Left lung (tissue), 14 donors: ENCODE measurements at places on chromosomes 5 and 9. TPM values are rescaled to one million over a fixed set of nuclear protein-coding genes. Genes with fewer than 3 reads are reported as not detected.

DNA sequence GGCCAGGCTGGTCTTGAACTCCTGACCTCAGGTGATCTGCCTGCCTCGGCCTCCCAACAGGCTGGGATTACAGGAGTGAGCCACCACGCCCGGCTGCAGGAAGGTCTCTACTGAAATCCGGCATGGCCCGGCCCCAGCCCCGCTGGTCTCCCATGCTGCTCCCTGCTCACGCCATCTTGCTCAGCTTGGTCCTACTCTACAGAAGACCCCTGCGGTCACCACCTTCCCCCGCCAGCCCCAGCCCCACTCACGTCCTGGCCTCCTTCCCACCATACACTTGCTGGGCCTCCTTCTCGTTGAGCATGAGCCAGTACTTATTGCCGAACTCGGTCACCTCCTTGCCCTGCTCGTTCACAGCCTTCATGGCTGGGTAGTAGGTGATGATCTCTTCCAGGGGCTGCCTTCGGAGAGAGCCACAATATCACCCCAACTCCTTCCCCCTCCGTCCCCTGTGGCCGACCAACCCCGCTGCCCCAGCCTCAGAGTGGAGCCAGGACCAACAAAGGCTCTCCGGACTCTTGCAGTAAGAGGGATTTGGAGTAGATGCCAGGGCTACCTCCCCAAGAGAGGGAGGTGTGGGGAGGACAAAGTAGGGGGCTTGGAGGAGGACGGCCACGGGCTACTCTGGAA, 4.0 kb downstream of the PTGES2 start:
- no peaks in the 10 kb centered on the region for H3K27me3 ChIP-seq
- H3K36me3 ChIP-seq = peaks cover 49% of the 10 kb centered on the region
- H3K27ac ChIP-seq = no peak overlapping the region
- no peak overlapping the region for H3K4me3 ChIP-seq
- peaks cover 28% of the 10 kb centered on the region for H3K4me1 ChIP-seq

GRCh38 chr9:2676466-2676865, 40.8 kb upstream of the KCNV2 start:
- no peak overlapping the region for H3K27ac ChIP-seq
- no peaks in the 10 kb centered on the region for H3K36me3 ChIP-seq
- no peaks in the 10 kb centered on the region for H3K27me3 ChIP-seq
- no peaks in the 10 kb centered on the region for H3K4me1 ChIP-seq
- H3K4me3 ChIP-seq = no peak overlapping the region
- no peak for DNase-seq

DNA sequence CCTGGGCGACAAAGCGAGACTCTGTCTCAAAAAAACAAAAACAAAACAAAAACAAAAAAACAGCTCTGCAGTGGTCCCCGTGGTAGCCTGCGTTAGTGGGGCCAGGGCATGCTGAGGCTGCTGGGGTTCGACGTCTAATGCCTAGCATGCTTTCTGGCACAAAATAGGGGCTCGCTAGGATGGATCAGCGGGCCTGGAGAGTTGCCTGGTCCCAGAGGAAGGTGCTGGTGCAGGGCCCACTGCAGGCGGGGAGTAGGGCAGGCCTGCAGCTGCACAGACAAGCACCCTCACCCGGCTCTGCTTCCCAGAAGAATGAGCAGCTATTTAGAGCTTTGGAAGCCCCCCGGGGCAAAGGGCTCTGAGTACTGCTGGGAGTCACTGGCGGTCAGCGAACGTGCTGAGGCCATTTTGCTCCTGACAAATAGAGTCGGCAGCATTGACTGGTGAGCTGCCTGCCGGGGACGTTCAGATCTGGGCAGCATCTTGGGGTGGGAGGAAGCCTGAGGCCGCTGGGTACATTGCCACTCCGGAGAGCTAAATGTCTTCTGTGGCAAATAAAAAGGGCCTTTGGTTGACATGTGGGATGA, 126.7 kb downstream of the OLFM1 start:
- no peaks in the 10 kb centered on the region for H3K36me3 ChIP-seq
- H3K27me3 ChIP-seq = peaks cover 49% of the 10 kb centered on the region
- H3K4me1 ChIP-seq = peaks cover 6% of the 10 kb centered on the region
- DNase-seq = peak; percentile 14

The ADRB2 gene
- total RNA-seq = 14.2 TPM

DNA sequence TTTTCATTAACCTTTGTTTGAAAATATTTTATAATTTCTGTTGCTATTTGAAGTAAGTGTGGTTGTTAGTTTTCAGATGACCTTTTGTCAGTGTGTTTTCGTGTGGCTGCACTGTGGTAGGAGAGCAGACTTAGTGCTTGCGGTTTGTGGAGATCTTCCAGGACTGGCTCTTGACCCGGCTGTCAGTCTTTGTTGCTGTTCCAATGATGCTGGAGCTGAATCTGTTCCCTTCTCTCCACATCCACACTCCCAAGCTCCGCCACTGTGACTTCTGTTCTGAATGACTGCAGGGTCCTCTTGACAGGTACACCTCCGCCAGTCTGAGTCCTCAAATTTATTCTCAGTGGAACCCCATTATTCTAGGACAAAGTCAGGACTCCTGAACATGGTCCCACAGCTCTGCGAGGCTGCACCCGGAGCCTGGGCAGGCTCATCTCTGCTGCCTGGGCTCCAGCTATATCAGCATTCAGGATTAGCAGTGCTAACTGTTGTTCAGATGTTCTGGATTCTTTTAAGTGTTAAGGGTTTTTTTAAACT, 126.0 kb downstream of the WNK2 start:
- H3K4me3 ChIP-seq = no peak overlapping the region
- DNase-seq = no peak
- no peak overlapping the region for H3K27ac ChIP-seq
- no peaks in the 10 kb centered on the region for H3K4me1 ChIP-seq
- no peaks in the 10 kb centered on the region for H3K27me3 ChIP-seq
- no peaks in the 10 kb centered on the region for H3K36me3 ChIP-seq

The ADRA1B gene
- total RNA-seq = 2.5 TPM

The TMEM232 gene
- total RNA-seq = 2.4 TPM

DNA sequence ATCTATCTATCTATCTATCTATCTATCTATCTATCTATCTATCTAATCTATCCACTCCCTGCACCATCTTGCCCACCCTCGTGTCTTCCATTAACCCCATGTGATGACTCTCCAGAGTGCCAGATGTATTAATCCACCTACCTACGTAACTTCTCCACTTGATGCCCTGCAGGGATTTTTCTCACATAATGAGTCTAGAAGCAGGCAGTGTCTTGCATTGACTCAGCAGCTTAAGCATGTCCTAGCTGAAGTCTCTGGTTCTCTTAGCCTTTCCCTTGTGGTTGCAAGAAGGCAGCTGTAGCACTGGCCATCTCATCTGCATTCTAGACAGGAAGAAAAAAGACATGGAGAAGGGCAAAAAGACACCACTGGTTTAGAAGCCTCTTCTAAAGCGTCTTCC, 96.7 kb upstream of the ALDH1B1 start:
- no peak overlapping the region for H3K27ac ChIP-seq
- H3K4me1 ChIP-seq = no peaks in the 10 kb centered on the region
- no peaks in the 10 kb centered on the region for H3K36me3 ChIP-seq
- H3K4me3 ChIP-seq = no peak overlapping the region
- no peaks in the 10 kb centered on the region for H3K27me3 ChIP-seq

DNA sequence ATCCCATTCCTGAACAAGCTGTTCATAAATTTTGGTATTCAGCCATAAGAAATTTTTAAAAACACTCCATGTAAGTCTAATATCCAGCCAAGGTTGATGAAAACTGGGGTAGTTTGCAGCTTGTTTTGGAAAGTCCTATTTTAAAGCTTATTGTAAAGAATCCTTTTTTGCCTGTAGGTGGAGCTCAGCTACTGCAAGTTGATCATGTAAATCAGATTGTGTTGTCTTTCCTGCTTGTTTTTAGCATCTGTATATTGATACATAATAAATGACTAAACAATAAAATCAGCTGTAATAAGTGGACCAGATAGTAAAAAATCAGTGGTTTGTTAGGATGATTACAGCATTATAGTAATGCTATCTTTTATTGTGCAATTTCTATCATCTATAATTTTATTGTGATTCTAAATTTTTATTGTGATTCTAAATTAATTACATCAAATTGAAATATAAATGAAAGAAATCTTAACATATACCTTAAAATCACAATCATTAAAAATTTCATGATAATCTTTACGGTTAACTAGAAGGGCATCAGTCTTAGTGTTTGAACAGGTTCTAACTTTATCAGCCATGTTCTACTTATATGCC, 42.4 kb downstream of the CWC27 start:
- no peaks in the 10 kb centered on the region for H3K36me3 ChIP-seq
- H3K4me1 ChIP-seq = no peaks in the 10 kb centered on the region
- no peak for DNase-seq
- H3K27me3 ChIP-seq = no peaks in the 10 kb centered on the region

The ANXA2R gene
- total RNA-seq = 2.9 TPM

The PCDHGA6 gene
- 2.9 TPM for total RNA-seq

GRCh38 chr9:88889386-88889785, 101.9 kb upstream of the S1PR3 start:
- H3K27me3 ChIP-seq = peaks cover 9% of the 10 kb centered on the region
- H3K36me3 ChIP-seq = no peaks in the 10 kb centered on the region
- DNase-seq = no peak
- no peaks in the 10 kb centered on the region for H3K4me1 ChIP-seq
- H3K4me3 ChIP-seq = no peak overlapping the region
- H3K27ac ChIP-seq = no peak overlapping the region

The SOHLH1 gene
- not detected for total RNA-seq

DNA sequence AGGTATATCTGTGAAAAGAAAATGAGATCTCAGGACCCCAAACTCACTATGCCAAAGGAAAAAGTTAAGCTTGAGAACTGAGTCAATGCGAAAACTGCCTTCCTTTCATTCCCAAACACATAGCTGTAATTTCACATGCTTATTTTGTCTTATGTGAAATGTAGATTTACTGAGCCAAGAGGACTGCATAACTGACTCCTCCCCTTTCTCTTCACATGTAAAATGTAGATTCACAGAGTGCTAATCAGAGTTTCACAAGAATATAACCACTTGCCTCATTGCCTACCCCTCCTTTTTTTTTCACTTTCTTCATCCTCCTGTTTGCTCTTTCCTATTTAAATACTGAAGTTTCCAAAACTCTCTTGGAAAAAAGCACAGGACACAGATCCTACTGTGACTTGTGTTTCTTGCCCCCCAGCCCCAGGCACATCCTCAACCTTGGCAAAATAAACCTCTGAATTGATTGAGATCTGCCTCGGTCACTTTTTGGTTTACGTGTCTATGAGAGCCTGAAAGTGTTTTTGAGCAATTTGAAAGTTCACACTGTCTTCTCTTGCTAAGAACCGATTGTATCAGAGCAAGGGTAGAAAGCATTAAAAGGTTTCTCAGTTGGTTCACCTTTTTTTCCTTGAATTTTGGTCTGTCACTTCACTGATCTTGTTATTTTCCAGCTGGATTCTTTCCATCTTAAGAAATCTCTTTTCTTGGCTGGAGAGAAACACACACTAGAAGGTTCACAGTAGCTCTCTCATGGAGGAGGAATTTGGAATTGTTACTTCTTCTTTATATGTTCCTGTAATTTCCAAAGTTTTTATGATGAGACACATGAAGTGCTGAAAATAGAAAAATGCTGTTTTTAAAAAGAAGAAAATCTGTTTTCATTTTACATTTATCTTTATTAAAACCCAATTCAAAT, 44.8 kb upstream of the SNAPC3 start:
- no peak overlapping the region for H3K27ac ChIP-seq
- no peak for DNase-seq
- no peak overlapping the region for H3K4me3 ChIP-seq
- H3K27me3 ChIP-seq = no peaks in the 10 kb centered on the region
- H3K36me3 ChIP-seq = no peaks in the 10 kb centered on the region
- no peaks in the 10 kb centered on the region for H3K4me1 ChIP-seq

- H3K27ac ChIP-seq = no peak overlapping the region
- no peak overlapping the region for H3K4me3 ChIP-seq
- H3K36me3 ChIP-seq = peaks cover 31% of the 10 kb centered on the region
- H3K27me3 ChIP-seq = no peaks in the 10 kb centered on the region
- peaks cover 44% of the 10 kb centered on the region for H3K4me1 ChIP-seq
Measured at GRCh38 chr9:124295159-124295794, 37.5 kb downstream of the NEK6 start.

- H3K4me1 ChIP-seq = peaks cover 16% of the 10 kb centered on the region
- H3K4me3 ChIP-seq = peak overlapping the region; percentile 33
- DNase-seq = peak; percentile 55
- no peaks in the 10 kb centered on the region for H3K36me3 ChIP-seq
- H3K27me3 ChIP-seq = peaks cover 31% of the 10 kb centered on the region
- peak overlapping the region; percentile 74 for H3K27ac ChIP-seq
Measured at GRCh38 chr9:14348373-14349145, 34.6 kb upstream of the NFIB start.

DNA sequence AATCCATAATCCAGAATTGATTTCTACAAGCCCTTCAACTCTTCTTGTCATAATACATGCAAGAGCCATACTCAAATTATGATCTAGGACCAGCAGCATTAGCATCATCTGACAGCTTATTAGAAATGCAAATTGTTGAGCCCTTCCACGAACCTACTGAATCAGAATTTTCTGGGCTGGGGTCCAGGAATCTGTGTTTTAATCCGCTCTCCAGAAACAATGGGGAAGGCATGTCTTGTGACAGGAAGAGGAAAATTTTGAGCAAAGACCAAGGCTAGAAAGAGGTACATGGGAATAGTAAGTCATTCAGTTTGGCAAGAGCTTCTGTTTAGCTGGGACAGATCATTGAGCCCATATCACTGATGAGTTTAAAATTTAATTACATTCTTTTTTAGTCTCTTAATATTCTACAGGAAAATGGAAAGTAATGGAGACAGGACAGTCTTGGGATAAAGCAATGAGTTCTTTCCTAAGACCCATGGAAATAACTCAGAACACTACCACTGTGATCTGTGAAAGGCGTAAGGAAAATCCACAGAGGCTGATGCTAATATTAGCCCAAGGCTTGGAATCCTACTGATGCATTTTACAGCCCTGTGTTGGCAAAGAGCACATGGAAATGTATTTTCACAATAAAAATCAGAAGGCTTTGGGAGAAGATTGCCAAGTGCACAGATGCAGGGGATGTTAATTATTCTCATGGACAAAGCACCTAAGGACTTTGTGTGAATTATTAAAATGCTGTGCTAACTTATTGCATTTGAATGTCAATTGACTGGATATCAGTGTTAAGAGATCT, 73.7 kb upstream of the STK32A start:
- H3K27me3 ChIP-seq = no peaks in the 10 kb centered on the region
- DNase-seq = no peak
- H3K4me1 ChIP-seq = no peaks in the 10 kb centered on the region
- H3K4me3 ChIP-seq = no peak overlapping the region
- no peak overlapping the region for H3K27ac ChIP-seq

DNA sequence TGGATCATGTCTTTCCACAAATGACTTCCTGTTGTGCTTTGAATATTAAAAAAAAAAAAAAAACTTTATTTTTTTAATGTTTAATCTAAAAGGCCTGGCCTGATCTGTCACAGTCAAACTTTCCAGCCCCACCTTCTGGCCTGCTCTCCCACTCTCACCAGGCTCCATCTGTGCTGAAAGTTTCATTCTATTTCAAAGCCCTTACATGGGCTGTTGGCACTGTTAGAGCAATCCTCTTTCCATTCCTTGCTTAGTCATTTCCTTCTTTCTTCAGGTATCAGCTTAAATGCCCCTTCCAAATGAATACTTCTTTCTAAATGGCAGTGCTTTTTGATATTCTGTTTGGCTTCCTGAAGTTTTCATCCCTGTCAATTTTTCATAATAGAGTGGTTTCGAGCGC, 1104.8 kb upstream of the C9orf72 start:
- H3K27me3 ChIP-seq = no peaks in the 10 kb centered on the region
- H3K4me1 ChIP-seq = no peaks in the 10 kb centered on the region
- no peak overlapping the region for H3K4me3 ChIP-seq
